ENCODE measurements at places on chromosomes 2 and 18.

GRCh38 chr2:66334237-66335029, 100.5 kb upstream of the MEIS1 start:
- DNase-seq = peak; percentile 88

GRCh38 chr2:66433945-66434678, 813 bp upstream of the MEIS1 start:
- DNase-seq = peak; percentile 72

DNA sequence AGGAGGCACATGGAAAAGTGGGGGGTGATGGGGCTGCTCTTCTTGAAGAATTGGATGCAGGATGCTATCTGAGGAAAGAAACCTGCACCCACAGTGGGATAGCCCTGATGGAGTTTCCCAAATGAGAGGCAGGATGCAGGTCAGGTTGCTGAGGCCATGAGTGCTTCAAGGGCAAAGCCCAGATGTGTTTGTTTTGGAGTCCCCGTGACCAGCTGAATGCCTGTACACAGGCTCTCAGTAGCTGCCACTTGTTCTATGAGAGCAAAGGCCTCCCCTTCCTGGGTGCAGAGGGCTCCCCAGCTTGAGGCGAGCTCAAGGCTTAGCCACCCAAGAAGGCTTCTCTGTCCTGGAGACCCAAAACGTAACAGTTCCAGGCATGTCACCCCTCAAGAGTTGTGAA, 192.7 kb downstream of the SEPTIN10 start:
- no peak for DNase-seq

DNA sequence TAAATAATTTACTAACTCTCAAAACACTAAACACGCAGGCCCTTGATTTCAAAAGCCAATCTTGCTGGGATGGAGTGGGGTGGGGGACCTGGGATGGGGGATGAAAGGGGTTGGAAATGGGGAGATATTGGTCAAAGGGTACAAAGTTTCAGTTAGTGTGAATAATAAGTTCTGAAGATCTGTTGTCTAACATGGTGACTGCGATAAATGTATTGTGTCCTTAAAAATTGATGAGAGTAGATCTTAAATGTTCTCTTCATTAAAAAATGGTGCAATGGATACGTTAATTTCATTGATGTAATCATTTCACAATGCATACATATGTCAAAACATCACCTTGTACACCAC, 505 bp upstream of the ACYP2 start:
- DNase-seq = no peak

- DNase-seq = peak; percentile 56
Observed at GRCh38 chr2:177909962-177910361, 162.6 kb downstream of the PDE11A start.

GRCh38 chr2:168633200-168633599, 169.2 kb upstream of the NOSTRIN start:
- no peak for DNase-seq

GRCh38 chr18:46072959-46073358, 899 bp upstream of the PSTPIP2 start:
- no peak for DNase-seq

DNA sequence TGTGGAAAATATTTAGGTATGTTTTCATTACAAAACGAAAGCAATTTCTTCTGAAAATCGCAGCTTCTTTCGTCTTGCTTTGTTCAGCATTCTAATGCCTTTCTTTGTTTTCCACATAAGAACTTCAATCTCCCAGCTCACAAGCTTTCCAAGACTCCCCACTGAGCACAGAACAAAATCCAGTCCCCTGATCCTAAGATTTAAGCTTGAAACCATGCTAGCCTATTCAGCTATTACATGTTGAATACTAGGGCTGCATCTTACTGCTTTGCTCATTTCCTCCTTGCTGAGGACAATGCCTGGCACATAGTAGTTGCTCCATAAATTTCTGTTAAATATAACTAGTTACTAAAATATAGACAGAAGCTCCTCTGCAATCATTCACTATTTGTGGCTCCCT, 160.6 kb downstream of the GALNT3 start:
- DNase-seq = no peak

DNA sequence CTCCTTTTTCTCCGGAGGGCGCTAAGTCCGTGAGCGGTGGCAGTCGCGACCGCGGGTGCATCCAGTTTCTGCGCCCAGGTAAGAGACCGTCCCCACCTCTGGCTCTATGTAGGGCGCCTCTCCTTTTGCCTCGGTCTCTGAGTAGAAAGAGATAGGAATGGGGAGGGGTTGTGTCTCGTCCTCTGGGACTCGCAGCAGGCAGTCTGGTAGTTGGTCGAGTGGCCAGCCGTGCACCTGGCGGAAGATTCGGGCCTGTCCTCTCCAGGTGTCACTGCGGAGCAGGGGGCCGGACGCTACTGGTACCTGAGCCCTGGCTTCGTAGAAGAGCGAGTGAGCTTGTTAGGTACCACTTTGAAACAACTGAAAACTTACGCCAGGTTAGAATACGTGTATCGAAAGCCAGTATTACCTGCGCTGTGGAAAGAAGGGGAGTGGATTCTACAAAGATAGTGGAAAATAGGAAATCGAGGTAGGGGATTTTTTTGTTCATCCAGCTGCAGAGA, 403 bp downstream of the MAP2 start:
- peak; percentile 83 for DNase-seq

DNA sequence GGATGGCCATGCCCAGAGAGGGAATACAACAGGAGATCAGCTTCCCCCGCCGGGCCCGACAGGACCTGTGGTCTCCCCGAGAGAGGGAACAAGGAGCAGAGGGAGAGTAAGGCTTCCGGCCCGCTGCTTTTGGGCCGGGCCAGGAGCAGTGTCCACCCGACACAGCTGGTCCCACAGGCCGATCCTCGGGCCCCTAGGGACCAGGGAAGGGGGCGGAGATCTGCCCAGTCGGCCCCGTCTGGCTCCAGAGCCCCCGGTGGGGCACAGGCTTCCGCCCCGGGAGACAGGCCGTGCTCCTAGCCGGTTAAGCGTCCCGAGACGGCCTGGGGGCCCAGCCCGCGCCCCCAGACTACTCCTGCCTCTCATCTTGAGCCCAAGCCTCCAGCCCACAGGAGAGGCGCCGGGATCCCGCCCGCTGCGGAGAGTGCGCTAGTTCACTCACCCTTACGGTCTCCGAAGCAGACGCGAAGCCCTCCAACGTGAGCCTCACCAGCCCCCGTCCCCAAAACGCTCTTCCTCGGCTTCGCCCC, at the start of gene MCFD2:
Gene MCFD2 (minus strand): TSS at position 526 of the 530 bp plus-strand sequence. CDS start 6,635 bp downstream, outside the sequence.
- no peak for DNase-seq

- peak; percentile 31 for DNase-seq
Observed at GRCh38 chr2:28607730-28608499, 112.1 kb downstream of the PLB1 start.

- peak; percentile 52 for DNase-seq
Observed at GRCh38 chr2:162029287-162029901, 44.6 kb downstream of the DPP4 start.

GRCh38 chr18:34933909-34934661, 107.1 kb upstream of the MAPRE2 start:
- DNase-seq = peak; percentile 47

- DNase-seq = no peak
Observed at GRCh38 chr18:35422237-35422636, 45.1 kb upstream of the ZNF396 start.

DNA sequence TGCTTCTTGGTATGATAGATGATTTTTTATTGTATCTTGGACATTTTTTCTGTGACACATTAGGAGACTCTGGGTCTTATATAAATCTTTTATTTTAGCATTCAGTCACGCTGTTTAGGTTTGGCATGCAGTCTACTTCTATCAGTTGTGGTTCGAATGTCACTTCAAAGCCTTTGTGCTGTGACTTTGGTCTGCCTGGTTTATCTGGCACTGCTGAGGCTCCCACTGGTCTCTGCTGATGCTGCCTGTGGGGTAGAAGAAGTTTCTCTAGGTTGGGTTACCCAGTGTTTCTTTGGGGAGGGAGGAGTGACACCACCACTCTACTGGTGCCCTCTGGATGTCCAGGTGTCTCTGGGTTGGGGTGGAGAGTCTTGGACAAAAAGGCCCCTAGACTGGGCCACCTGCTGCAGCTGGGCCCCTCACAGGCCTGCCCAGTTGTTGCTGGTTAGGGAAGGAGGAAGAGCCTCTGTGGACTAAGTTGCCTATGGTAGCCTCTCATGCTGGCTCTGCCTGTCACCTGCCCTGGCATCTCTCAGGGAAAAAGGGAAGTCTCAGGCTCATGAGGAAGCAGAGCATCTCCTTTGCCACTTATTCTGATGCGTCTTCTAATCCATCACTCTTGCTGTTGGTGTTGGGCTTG, 115.4 kb upstream of the HS6ST1 start:
- no peak for DNase-seq

DNA sequence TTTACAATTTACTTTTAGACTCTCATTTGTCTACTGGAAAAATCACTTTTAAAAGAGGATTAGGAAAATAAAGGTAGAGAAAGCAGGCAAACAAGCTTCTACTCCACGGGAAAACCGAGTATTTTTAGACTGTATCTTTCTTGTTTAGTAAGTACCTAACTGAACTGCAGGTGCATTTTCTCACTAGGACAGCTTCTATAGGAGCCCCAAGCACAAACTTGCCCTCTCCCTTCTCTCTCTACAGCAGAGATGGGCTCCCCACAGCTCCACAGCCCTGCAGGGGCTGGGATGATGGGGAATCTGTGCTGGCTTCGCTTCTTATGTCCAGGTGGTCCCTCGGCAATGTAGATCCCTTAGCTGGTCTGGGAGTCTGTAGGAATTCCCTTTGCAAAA, 16.2 kb downstream of the PSTPIP2 start:
- DNase-seq = no peak

All from NCI-H69 (cell line).